ENCODE measurements at places on chromosomes 7 and 10. TPM values are rescaled to one million over a fixed set of nuclear protein-coding genes. Genes with fewer than 3 reads are reported as not detected.

DNA sequence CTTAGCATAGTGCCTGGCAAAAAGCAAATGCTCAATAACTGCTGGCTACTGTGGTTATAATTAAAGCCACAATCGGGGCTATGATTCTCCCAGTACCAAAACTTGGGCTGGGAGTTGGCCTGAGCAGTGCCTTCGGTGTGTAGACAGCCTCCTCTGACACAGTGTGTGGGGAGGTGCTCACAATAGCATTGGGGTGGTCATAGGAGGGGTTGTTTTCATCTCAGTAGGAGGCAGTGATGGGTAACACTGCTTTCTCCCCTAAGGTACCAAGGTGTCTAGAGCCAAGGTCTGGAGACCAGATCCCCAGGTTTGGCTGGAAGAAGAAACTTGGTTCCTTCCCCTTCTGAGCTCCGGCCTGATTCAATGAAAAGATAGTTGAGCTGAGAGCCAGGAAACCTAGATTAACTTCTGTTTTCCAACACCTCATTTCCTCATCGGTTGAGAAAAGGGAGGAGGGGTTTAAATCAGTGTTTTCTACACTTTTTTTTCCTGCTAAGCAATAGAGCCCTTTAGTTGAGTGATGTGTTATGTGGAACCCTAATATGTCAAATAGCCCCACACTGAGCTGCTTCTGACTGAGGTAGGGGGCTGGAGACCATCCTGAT, 68.2 kb downstream of the LRMDA start:
- no peak for DNase-seq

DNA sequence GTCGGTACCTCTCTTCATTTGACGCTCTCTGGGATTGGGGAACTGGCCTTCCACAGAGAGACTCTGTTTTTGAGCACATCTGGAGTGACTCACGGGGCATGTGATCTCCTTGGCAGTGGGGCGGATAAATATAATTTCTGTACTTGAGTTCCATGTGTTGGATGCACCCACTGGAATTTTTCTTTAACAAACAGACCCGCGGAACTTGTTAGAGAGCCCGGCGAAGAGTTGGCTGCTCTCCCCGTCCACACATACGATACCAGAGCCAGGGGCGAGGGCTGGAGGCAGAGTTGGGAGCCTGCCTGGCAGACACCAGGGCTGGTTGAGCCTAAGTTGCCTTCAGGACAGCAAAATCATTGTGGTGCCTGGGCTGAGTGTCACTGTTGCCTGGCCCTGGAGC, at the start of gene FAM180A:
Gene FAM180A (minus strand): TSS at position 44 of the 400 bp plus-strand sequence. CDS start 233 bp downstream, outside the sequence.
- no peak for DNase-seq

GRCh38 chr7:29289156-29290021, 94.8 kb downstream of the CHN2 start:
- no peak for DNase-seq

GRCh38 chr10:113765910-113766309, 14.4 kb downstream of the PLEKHS1 start:
- DNase-seq, result no peak

GRCh38 chr7:22356701-22357310, at the start of gene RAPGEF5:
TSS of gene RAPGEF5 (minus strand) at chr7:22357154. CDS start at chr7:22357060, 94 bp downstream.
- DNase-seq, result no peak

DNA sequence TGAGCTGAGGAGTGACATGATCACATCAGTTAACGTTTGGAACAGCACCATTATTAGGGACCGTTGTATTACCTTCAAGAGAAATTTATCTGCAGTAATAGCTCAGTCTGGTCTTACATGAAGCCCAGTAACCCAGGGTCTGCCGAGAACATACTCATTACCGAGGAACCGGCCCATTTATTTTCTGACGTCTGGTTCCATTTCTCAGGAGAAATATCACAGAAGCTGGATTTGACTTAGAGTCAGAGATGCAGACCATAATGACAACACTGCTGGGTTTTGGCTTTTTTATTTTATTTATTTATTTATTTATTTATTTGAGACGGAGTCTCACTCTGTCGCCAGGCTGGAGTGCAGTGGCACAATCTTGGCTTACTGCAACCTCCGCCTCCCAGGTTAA, 163.1 kb downstream of the CCDC3 start:
- DNase-seq, result no peak

DNA sequence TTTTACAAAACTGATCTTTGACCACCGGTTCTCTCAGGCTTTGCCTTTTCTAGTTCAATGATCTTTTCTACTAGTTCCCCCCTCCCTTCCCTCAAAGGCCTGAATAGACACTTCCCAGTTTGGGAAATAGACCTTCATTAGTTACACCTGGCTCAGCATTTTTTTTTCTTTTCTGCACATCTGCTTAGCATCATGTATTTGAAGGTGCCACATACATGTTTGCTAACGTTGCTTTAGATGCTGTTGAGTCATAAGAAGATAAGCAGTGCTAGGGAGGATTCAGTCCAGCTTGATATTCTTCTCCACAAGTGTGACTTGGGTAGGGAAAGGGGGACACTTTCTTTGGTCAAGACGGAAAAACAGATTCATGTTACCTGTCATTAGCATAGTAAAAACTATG, 78.3 kb downstream of the BICC1 start:
- DNase-seq, result no peak

DNA sequence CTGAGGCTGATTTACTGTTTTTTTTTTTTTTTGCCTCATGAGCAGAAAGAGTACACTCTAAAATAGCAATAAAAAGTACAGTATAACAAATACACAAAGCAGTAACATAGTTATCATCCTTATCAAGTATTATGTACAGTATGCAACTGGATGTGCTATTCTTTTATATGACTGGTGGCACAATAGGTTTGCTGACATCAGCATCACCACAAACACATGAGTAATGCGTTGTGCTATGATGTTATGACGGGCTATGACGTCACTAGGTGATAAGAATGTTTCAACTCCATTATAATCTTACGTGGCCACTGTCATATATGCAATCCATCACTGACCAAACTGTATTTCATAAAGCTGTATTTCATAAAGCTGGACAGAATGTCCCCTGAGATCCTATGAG, 189.2 kb upstream of the GLI3 start:
- DNase-seq, result no peak

- DNase-seq, result no peak
Measured at GRCh38 chr7:158246960-158247673, 340.5 kb downstream of the PTPRN2 start.

DNA sequence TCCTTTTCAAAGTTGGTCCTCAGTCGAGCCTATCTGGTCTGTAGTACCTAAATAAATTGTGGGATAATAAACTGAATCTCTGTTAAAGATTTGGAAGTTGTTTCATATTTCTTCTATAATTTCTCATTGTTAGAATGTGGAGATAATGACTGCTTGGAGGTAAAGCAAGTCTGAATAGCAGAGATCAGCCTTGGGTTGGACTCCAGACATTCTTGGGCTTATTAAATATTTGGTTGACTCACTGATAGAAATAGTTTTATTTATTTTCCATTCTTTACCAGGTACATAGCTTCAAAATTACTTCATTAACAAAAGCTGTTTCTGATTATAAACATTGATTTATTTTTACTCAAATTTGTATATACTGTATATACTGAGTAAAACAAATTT, 34.3 kb downstream of the TPST1 start:
- DNase-seq, result no peak

DNA sequence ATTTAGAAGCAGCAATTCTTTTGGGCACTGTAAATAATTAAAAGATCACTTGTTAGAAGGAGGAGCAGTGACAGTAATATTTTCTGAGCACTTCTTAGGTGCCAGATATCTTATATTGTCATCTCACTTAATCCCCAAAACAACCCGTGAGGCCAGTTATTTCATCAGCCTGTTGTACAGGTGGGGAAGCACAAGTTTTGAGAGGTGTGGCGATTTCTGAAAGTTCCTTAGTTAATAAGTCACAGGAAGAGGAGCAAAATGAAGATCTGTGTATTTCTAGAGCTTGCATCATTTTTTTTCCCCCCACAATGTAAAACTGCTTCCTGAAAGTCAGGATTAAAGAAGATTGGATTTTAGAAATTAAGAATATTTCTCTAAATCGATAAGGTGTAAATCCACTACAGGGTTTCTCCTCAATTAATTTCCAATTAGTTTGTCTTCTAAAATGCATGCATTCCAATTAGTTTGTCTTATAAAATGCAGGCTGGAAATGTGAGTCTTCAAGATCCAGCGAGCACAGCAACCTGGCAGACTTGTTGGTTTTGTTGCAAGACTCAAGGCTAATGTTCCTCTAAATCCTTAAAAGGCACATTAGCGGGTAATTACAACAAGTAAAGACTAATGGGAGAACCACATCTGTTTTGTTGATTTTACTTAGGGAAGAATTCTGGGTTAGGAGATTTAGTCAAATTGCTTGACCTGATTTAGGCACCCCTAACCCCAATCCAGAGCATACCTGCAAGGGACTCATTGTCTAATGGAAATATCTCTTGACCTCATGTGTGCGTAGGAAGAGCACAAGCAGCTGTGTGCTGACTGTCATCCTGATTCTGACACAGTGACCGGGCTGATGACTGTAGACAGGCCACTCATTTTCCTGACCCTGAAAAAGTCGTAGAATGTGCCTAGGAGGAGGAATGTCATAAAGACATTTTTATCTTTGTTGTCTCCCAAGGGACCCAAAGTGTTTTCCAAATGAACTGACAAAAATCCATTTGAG, 272.0 kb downstream of the BAMBI start:
- DNase-seq, result no peak

GRCh38 chr7:78072201-78072590, 273.6 kb downstream of the PHTF2 start:
- no peak for DNase-seq

DNA sequence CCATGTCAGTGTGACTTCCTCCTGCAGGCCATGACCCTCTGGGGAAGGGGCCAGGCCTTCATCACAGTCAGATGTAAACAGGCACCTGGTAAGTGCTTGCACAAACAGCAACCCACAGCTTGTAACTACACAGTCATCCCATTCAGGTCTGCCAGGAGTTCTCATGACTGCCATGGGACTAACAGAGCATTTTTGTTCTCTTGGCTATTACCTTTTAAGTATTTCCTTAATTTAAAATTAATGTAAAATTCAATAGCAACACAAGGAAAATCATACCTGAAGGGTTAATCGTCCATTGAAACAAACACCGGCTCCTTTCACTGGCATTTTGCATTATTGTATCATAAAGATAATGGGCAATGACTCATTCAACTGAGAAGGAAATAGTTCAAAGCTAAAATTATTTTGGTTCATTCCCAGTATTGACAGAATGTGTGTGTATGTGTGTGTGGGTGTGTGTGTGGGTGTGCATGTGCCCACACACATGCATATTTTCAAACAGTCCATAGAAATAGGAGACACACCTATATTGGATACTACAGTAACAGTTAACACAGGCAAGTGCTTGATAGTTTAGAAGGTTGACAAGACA, 307.9 kb downstream of the WDR11 start:
- no peak for DNase-seq

- no peak for DNase-seq
Measured at GRCh38 chr7:120843109-120843508, 14.8 kb downstream of the TSPAN12 start.

- DNase-seq, result no peak
Measured at GRCh38 chr10:58241346-58241745, 26.3 kb downstream of the IPMK start.

DNA sequence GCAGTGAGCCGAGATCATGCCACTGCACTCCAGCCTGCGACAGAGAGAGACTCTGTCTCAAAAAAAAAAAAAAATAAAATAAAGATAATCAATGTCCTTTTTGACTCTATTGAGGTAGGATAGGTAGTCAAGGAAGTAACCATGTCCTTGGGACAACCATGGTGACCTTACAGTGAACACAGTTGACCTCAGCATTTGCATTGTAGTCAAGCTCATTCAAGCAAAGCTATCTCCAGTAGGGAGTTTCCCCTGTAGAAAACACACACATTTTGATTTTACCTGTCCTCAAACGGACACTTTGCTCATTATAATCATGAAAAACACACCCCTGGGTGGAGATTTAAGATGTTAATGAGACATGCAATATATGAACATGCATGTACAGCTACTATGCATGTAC, 171.7 kb downstream of the KIF20B start:
- no peak for DNase-seq

DNA sequence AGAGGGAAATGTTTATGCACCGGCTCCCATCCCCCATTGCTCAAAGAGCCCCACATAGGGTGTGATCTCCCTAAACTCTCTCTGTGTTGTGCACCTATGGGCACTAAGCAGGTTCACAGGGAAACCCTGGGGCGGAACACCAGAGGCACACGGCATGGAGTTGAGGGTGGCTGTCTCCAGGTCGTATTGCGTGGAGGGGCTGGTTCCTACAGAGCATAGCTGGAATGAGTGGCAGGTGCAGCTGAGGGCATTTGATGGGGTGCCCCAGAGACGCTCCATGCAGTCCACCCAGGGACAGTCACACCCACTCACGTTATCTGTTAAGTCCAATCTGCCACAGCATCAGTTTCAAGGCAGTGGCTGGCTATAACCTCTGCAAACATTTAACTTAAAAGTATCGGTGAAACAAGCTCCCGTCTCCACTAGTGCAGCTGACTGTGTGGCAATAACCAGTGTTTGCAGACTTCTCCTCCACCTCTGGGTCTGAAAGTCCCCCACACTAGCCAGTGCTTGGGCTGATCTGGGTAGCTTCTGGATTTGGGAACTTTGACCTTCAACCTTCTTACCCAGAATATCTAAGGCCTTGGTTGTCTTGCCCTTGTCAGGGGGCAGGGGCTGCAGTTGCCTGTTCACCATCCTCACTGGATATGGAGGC, 249.2 kb upstream of the ZNF32 start:
- DNase-seq, result no peak

- DNase-seq, result no peak
Measured at GRCh38 chr10:124294811-124295770, 123.6 kb downstream of the OAT start.

- no peak for DNase-seq
Measured at GRCh38 chr10:62075912-62076311, 174.4 kb downstream of the ARID5B start.

- DNase-seq, result no peak
Measured at GRCh38 chr10:70277396-70278030, 6.3 kb downstream of the NPFFR1 start.

The GSAP gene
- total RNA-seq, result 2.6 TPM

The DNAJC12 gene
- total RNA-seq, result 0.13 TPM

The AKR1D1 gene
- total RNA-seq, result not detected

The MOGAT3 gene
- not detected for total RNA-seq

The SFTPA2 gene
- not detected for total RNA-seq

The TPST1 gene
- total RNA-seq, result 31.7 TPM

The HKDC1 gene
- total RNA-seq, result not detected

The PRSS37 gene
- total RNA-seq, result not detected

The BZW2 gene
- total RNA-seq, result 99.1 TPM

The MYO3A gene
- not detected for total RNA-seq

The PTF1A gene
- not detected for total RNA-seq

The CDH23 gene
- under 0.01 TPM for total RNA-seq

All from pulmonary artery endothelial cell (primary cell).